ENCODE measurements at places on chromosomes 6 and 20. TPM values are rescaled to one million over a fixed set of nuclear protein-coding genes. Genes with fewer than 3 reads are reported as not detected.

Gene TCP11
- not detected for total RNA-seq

Gene GSS
- total RNA-seq = 65.4 TPM

Gene GNAS-AS1
- total RNA-seq = 11.5 TPM

Gene FOXF2
- not detected for total RNA-seq

Gene PLG
- not detected for total RNA-seq

Gene SPEF1
- 0.35 TPM for total RNA-seq

Gene AVP
- total RNA-seq = not detected
